IPS DF 6.9 (cell line): ENCODE measurements at places on chromosomes 5 and 9.

- DNase-seq = no peak
These were observed 67.0 kb upstream of the EIF4EBP3 start for GRCh38 chr5:140480310-140481014.

GRCh38 chr5:153903321-153903720 is 135.4 kb downstream of the FAM114A2 start:
- DNase-seq = no peak

GRCh38 chr5:129771058-129771838 is 23.4 kb downstream of the MINAR2 start:
- peak; percentile 33 for DNase-seq

DNA sequence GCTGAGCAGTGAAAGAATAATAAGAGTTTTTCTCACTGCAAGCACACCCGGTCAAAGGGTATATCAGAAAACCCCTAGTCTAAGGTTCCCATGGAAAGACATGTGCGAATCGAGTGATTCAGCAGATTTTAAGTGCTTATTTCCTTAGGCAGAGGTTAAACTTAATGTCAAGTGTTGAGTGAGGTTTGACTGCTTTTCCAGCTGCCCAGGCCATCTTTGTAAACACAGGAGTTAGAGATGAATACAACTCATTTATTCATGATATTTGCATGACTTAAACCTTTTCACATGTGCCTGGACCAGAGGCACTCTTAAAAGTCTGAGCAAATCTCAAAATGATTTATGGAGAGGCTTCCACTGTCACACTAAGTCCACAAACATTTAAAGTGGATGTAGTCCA is 137.8 kb upstream of the RGMB start:
- DNase-seq = no peak

DNA sequence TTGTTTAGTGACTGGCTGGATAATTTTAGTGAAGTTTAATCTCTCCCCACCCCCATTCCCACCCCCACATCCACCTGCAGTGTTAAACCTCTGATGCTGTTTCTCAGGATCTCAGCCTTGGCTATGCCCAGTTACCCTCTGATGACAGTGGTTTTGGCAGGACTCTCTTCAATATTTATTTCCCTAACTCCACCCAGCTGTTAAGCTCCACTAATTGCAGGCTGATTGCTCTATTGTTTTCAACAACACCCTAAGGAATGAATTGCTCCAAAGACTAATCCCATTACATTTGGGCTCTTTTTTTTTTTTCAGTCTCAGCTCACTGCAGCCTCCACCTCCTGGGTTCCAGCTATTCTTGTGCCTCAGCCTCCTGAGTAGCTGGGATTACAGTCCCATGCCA is 46.3 kb downstream of the PHAX start:
- DNase-seq = no peak

GRCh38 chr5:177023303-177023664 is 788 bp downstream of the ZNF346 start:
- DNase-seq = no peak

DNA sequence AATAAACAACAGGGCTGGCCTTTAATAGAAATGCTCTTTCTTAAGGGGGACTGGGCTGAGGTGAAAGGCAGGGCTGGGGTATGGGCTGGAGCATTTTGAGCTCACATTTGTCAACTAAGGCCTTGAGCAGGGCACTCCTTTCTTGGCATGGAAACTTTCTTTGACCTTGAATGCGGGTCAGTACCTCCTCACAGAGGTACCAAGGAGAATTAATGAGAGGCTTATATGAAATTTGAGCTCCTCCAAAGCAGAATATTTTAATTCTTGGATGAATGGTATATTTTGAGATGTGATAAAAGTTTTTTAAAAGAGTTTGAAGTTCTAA is 3.1 kb downstream of the CYSTM1 start:
- DNase-seq = no peak

DNA sequence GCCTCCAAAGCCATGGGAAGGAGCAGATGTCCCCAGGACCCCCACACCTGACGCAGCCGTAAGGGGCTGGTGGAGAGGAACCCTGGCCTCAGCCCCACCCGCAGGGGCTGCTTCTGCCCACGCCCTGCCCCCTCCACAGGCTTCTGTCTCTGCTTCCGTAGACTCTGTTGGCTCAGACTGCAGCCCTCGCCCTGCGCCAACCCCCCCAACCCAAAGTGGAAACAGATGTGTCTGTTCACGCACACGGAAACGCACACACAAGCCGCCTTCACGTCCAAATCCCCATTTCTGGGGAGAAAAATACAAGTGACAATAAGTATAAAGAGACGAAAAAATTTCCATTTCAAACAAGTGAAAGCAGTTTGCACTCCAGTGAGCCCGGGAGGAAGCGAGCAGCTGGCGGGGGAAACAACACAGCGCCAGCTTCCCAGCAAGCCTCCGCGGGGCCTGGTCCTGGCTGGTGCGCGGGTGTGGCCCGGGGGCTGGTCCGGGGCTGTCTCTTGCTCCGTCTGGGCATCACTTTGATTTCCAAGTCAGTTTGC is 32.6 kb upstream of the RXRA start:
- DNase-seq = no peak

GRCh38 chr5:96509721-96510350 is 76.8 kb upstream of the PCSK1 start:
- no peak for DNase-seq

GRCh38 chr5:14153932-14154731 is 11.0 kb downstream of the TRIO start:
- DNase-seq = no peak

DNA sequence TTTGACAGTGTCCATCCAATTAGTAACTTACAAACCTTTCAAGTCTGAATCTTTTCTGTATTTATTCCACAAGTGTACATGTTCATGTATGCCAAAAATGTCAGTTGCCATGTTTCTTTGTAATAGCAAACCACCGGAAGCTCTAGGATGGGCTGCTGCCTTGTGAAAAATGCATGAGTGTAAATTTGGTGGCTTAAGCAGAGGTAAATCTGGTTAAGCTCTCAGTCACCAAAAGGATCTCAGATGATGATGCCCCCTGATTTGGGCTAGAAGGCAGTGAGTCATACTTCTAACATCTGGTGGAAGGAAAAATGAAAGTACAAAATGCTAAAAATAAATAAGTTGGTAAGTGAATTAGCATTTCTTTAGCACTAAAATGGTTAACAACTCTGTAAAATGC is 567.5 kb downstream of the ELAVL2 start:
- DNase-seq = no peak

- DNase-seq = no peak
These were observed 7.0 kb downstream of the CDC42SE2 start for GRCh38 chr5:131270809-131271208.

- DNase-seq = no peak
These were observed 156.5 kb upstream of the EGFLAM start for GRCh38 chr5:38101897-38102296.

GRCh38 chr9:135380311-135380960 is 99.1 kb upstream of the PPP1R26 start:
- DNase-seq = no peak

DNA sequence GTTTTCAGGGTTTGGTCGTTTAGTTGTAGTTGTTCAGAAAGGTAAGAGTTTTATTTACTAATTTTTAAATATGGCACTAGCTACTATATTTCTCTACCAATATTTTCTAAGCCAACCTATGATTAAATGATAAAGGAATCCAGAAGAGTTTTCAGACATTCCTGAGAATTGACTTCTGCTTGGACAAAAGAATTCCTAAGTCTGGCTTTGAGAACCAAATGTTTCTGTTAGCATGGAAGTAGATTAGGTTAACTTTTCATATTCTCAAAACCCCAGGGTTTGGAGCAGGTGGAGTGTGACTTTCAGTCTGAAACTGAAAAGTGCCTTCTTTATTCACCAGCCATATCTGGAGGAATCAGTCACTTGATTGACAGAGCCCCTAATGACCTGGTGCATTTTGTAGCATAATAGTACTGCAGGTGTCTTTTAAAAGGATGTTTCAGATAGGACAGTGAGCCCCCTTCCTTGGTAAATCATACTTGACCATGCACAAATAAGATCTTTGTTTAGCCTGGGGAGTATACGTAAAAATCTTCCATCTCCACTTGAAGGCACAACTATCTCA is 457.0 kb upstream of the ZNF462 start:
- no peak for DNase-seq

DNA sequence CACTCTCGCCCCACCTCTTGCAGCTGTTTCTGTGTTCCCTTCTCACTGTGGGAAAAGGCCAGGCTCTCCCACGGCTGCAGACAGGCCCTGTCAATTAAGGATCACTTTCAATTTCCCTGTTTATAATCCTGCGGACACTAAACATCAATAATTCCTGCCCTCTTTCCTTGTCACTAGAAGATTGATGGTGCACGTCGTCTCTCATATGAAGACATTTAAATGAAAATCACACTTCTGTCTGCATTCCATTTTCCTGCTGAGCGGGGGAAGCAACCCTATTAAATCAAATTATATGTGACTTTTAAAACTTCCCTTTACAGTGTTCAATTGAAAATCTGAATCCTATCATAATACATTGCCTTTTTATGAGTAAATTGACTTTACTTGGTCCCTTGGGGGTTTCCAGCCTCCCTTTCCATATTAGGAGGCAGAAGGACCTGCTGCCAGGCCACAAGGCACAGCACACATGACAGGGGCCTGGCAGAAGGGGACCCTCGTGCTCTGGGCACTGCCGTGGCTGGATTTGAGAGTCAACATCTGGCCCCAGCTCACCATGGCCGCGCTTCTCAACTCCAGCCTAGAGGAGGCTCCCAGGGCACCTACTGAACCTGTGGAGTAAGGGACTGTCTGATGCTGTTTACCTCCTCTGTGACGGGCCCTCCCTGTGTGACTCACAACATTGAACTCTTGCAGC is 311.0 kb upstream of the IRX4 start:
- DNase-seq = no peak

- DNase-seq = no peak
These were observed 159.7 kb upstream of the ELL2 start for GRCh38 chr5:96121364-96121763.

- no peak for DNase-seq
These were observed 62.4 kb downstream of the ADAMTS12 start for GRCh38 chr5:33829430-33829829.

- DNase-seq = no peak
These were observed 97.1 kb upstream of the LRRTM2 start for GRCh38 chr5:138972230-138972629.

- no peak for DNase-seq
These were observed 63.3 kb downstream of the RASGRF2 start for GRCh38 chr5:81023261-81023970.

- DNase-seq = no peak
These were observed 474.7 kb downstream of the DIRAS2 start for GRCh38 chr9:90167914-90168313.

- no peak for DNase-seq
These were observed 30.6 kb upstream of the RAB14 start for GRCh38 chr9:121232251-121232650.

DNA sequence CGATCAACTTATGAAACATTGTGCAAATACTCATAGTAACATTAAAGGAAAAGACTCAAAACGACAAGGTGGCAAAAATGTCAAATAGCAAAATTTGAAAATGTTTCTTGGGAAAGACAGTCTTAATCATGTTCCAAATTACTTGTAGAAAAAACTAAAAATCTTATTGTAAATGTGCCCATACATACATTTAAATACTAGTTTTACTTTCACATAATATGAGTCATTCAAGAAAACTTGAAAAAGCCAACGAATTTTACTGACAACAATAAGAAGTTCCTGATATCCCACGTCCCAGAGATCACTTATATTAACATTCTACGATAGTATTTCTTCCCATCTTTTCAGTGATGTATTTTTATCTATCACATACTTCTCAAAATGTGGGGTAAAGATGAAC is 13.7 kb downstream of the MLLT3 start:
- no peak for DNase-seq

GRCh38 chr5:135671052-135671705 is 92.4 kb upstream of the CXCL14 start:
- no peak for DNase-seq

GRCh38 chr9:133637451-133638055 is 1.4 kb downstream of the DBH start:
- no peak for DNase-seq

DNA sequence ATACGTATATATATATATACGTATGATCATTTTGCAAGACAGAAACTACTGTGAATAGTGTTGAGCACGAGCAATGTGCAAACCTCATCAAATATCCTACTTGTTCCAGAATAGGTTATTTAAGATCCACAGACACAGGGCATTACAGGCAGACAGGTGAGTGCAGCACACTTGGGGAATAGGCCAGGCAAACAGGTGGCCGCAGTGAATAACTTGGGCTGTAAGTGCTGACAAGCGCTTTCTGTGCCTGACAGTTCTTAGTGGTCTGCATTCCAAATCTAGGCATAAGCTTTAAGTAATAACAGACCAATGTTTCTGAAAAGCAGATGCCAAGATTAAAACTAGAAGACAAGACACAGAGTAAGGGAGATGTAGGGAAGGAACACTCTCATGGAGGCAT is 77.9 kb downstream of the LHFPL2 start:
- no peak for DNase-seq

GRCh38 chr5:152623951-152624350 is 218.9 kb upstream of the NMUR2 start:
- DNase-seq = no peak

DNA sequence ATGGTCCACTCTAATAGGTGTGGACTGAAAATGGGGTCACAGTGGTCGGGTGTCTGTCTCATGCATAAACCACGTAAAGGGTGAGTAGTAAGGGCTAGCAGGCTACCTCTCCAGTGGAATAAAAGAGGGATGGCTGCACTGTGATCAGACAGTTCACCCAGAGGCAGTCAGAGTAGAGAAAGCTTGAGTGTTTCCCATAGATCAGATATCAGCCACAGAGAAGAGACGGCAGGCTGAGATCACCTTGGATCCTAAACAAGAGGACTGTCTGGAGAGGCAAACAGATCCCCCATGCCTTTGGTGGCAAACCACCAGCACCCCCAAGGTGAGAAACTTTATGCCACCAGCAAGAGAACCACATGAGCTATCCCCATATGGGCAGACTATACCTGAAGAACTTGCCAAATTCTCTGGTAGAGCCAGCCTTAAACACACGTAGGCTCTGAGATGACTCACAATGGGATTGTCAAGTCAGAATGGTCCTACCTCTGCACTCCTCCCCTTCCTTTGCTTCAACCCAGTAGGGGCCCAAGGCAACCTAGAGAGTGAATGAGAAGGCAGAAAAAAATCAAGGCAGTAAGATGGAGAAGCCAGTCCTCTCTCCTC is 205.2 kb upstream of the MAP3K1 start:
- DNase-seq = no peak

DNA sequence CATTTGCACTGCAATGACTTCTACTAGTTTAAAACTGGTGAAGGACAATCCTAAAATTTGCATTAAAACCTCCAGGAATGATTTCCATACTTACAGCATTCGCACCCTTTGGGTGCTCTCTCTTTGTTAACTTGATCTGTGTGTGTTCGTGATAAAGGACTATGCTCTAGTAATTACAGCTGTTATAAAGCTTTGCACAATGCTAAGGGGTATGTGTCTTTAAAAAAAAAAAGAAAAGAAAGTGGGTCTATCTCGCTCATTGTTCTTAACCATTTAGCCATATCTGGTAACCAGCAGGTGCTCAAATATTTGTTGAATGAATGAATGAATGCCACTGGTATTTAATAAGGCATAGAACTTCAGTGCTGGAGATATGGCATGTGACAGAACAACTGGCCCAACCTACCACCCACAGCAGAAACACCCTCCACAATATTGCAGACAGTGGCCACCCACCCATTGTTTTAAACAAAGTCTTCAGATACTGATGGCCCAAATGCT is 8.7 kb downstream of the TRIM36 start:
- DNase-seq = no peak
